ENCODE measurements at places on chromosomes 2 and 18. TPM values are rescaled to one million over a fixed set of nuclear protein-coding genes. Genes with fewer than 3 reads are reported as not detected.

IL1R1 gene
- total RNA-seq = 2.5 TPM

CGREF1 gene
- total RNA-seq = 0.72 TPM

SPP2 gene
- total RNA-seq = not detected

HOXD3 gene
- total RNA-seq = not detected

CNTNAP5 gene
- not detected for total RNA-seq

MAPK4 gene
- total RNA-seq = not detected

DNA sequence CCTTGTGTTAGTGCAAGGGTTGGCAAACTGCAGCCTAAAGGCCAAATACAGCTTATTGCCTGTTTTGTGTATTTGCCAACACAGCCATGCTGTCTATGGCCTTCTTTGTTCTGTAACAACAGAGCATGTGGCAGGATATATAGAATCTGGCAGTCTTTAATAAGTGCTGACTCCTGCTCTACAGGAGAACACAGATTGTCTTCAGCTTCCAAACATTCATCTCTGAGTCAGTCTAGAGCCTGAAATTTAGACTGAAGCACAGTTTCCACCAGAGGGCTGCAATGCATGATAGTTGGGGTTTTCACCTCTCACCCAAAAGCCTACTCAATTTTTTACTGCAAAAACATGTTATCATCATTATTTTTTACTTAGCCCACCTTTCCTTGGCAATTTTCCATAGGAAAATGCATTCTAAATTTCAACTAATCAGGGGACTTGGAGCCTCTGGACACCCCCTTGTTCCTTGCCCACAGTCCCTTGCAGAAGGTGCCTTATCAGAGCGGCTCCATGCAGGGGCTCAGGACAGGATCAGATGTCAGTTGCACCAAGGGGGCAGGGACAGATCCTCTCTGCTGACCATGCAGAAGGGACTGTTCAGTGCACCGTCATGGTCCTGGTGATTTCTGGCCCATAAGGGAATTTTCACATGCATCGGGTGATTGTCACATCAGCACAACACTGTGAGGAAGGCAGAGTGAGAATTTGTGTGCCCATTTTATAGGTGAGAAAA lies 12.4 kb downstream of the IL37 start:
- no peaks in the 10 kb centered on the region for H3K36me3 ChIP-seq
- no peak overlapping the region for H3K4me3 ChIP-seq
- peak; percentile 29 for DNase-seq
- H3K27me3 ChIP-seq = peaks cover 5% of the 10 kb centered on the region
- peaks cover 8% of the 10 kb centered on the region for H3K4me1 ChIP-seq
- H3K27ac ChIP-seq = no peak overlapping the region

GRCh38 chr2:241546771-241547498 lies 11.6 kb upstream of the BOK start:
- H3K4me1 ChIP-seq = peaks cover 53% of the 10 kb centered on the region
- H3K27me3 ChIP-seq = peaks cover 19% of the 10 kb centered on the region
- H3K4me3 ChIP-seq = no peak overlapping the region
- no peak overlapping the region for H3K27ac ChIP-seq
- DNase-seq = no peak

- H3K4me3 ChIP-seq = no peak overlapping the region
- H3K27me3 ChIP-seq = peaks cover 55% of the 10 kb centered on the region
- H3K4me1 ChIP-seq = no peaks in the 10 kb centered on the region
- no peaks in the 10 kb centered on the region for H3K36me3 ChIP-seq
- no peak overlapping the region for H3K27ac ChIP-seq
- no peak for DNase-seq
Measured at GRCh38 chr2:72127401-72128058, 20.1 kb downstream of the CYP26B1 start.

GRCh38 chr2:135744760-135745314 lies 3.2 kb downstream of the UBXN4 start:
- H3K27ac ChIP-seq = no peak overlapping the region
- H3K36me3 ChIP-seq = peaks cover 44% of the 10 kb centered on the region
- H3K27me3 ChIP-seq = no peaks in the 10 kb centered on the region
- H3K4me3 ChIP-seq = no peak overlapping the region
- peaks cover 10% of the 10 kb centered on the region for H3K4me1 ChIP-seq
- DNase-seq = peak; percentile 44

DNA sequence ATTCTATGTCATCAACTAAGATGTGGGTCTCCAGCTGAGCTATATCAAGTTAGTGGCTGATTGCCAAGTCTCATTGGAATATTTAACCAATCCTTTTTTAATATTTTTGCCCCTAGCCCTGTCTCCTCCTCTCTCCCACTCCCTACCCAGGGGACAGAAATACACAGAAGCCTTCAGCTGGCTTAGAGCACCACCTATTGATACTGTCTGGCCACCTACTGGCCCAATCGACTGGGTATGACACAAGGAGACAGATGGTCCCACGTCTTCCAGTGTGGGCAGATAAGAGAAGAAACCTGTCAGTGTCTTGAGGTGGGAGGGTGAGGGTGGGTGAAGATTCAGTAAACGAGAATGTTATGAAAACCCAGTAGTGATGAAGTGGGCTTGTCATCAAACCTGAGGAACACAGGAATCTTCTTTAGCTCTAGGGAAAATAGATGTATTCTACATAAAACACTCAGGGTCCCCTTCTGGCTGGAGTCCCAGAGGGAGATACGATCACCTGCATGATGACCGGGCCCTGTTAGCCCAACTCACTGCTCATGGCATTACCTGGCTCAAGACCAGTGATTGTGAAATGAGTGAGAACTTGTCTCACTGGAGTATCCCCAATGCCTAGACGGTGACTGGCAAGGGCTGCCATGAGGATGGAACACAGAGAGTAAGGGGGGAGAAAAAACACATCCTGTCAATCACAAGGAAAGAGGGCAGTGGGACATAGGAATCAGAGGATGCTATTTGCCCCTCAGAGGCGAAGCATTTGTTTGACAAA lies 26.7 kb downstream of the POLR1A start:
- no peak for DNase-seq
- H3K4me1 ChIP-seq = no peaks in the 10 kb centered on the region
- no peaks in the 10 kb centered on the region for H3K27me3 ChIP-seq
- peaks cover 96% of the 10 kb centered on the region for H3K36me3 ChIP-seq
- no peak overlapping the region for H3K27ac ChIP-seq

- no peaks in the 10 kb centered on the region for H3K4me1 ChIP-seq
- peak overlapping the region; percentile 25 for H3K4me3 ChIP-seq
- DNase-seq = no peak
Measured at GRCh38 chr2:78546843-78547242, 478.7 kb upstream of the REG3G start.

DNA sequence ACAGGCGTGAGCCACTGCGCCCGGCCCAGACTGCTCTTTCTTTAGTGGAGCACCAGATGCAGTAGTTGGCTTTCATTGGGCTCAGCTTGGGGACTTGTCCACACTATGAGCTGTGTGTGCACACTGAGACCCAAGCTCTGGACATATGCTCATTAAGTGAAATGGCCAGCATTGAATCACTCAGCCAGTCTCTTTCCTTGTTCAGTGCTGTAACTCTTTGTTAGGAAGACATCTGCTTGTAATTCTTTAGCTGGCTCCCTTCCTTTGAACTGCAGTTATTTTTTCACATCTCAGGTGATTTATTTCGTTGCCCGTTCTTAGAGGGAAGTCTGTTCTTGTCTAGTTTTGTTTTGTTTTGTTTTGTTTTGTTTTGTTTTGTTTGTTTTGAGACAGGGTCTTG lies 70.5 kb downstream of the CAB39 start:
- H3K27me3 ChIP-seq = no peaks in the 10 kb centered on the region
- peaks cover 80% of the 10 kb centered on the region for H3K36me3 ChIP-seq
- H3K4me1 ChIP-seq = no peaks in the 10 kb centered on the region
- DNase-seq = no peak
- no peak overlapping the region for H3K4me3 ChIP-seq

DNA sequence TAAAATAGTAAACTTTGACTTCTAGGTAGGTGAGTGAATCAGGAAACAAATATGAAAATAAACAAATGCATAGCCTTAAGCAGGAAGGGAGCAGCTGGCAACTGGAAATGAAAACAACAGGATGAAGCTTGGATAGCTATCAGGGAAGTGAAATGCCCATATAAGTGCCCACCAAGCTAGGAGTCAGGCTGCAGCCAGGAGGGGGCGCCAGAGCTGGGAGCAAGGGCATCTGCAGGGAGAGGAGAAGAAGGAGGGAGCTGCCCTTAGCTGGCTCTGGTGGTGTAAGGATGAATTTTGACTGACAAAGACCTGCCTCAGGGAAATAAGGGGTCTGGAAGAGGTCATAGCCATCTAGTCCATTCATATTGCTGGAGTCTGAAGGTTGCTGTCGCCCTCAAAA lies 298.3 kb downstream of the TDRD15 start:
- H3K27me3 ChIP-seq = no peaks in the 10 kb centered on the region
- H3K36me3 ChIP-seq = no peaks in the 10 kb centered on the region
- H3K4me3 ChIP-seq = no peak overlapping the region
- no peaks in the 10 kb centered on the region for H3K4me1 ChIP-seq
- DNase-seq = peak; percentile 24

DNA sequence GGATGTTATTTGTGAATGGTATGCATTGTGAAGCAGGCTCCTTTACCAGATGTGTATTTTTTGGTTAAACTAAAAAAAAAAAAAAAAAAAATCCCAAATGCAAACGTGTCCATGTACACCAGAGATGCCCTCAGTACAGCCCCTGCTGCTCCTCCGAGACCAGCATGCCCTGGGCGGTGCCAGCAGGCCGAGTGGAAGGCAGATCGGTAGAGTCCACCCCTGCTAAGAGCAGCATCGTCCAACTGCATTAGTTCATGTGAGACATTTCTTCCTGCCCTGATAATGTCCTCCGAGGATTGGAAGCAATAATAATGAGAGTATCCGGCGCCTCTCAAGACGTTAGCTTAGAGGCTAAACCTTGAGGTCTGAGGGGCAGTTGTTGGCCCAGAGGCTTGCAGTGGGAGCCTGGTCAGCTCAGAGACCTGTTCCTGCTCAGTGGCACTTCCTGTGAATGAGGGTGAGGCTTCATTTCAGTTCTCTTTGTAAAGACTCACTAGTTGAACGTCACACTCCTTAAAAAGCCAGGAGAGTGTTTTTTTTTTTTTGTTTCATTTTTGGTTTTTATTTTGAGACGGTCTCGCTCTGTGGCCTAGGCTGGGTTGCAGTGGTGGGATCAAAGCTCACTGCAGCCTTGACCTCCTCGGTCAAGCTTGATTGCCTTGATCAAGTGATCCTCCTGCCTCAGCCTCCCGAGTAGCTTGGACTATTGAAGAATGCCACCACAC lies 5.6 kb downstream of the SLC66A3 start:
- peaks cover 4% of the 10 kb centered on the region for H3K4me1 ChIP-seq
- no peaks in the 10 kb centered on the region for H3K36me3 ChIP-seq
- no peak for DNase-seq
- no peak overlapping the region for H3K4me3 ChIP-seq
- H3K27me3 ChIP-seq = no peaks in the 10 kb centered on the region
- no peak overlapping the region for H3K27ac ChIP-seq

DNA sequence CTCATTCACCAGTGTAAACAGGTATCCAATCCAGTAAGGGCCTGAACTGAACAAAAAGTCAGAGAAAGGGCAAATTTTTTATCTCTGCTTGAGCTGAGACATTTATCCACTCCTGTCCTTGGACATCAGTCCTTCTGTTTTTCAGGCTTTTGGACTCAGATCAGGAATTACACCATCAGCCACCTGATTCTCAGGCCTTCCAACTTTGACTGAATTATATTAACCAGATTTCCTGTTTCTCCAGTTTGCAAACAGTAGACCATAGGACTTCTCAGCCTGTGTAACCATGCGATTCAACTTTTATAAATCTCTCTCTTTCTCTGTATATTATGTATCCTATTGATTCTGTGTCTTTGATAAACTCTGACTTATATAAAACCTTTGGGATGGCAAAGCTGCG lies 289.3 kb upstream of the CDH2 start:
- H3K36me3 ChIP-seq = no peaks in the 10 kb centered on the region
- no peak overlapping the region for H3K27ac ChIP-seq
- no peaks in the 10 kb centered on the region for H3K27me3 ChIP-seq
- no peaks in the 10 kb centered on the region for H3K4me1 ChIP-seq

DNA sequence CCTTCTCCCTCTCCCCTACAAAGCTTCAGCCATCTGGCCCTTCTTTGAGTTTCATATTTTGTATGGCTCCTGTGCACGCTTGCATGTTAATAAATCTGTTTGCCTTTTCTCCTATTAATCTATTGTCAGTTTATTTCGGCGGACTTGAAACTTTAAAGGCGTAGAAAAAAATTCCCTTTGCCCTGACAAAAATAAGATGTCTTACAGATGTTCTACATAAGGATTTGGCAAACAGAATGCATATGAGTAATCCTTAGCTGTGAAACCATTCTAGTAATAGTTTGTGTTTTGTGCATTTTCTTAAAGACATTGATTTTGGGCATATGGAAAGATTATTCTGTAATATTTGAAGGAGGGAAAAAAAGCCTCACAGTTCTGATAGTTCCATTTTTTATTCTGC lies 15.0 kb upstream of the BMPR2 start:
- H3K4me3 ChIP-seq = no peak overlapping the region
- no peaks in the 10 kb centered on the region for H3K27me3 ChIP-seq
- no peaks in the 10 kb centered on the region for H3K36me3 ChIP-seq
- no peak for DNase-seq
- no peak overlapping the region for H3K27ac ChIP-seq
- no peaks in the 10 kb centered on the region for H3K4me1 ChIP-seq

GRCh38 chr2:176535467-176536113 lies 266.3 kb downstream of the MTX2 start:
- no peak for DNase-seq
- H3K36me3 ChIP-seq = no peaks in the 10 kb centered on the region
- no peaks in the 10 kb centered on the region for H3K4me1 ChIP-seq
- H3K27me3 ChIP-seq = peaks cover 9% of the 10 kb centered on the region
- H3K27ac ChIP-seq = no peak overlapping the region

- no peak overlapping the region for H3K27ac ChIP-seq
- no peaks in the 10 kb centered on the region for H3K4me1 ChIP-seq
- H3K4me3 ChIP-seq = no peak overlapping the region
- no peaks in the 10 kb centered on the region for H3K36me3 ChIP-seq
Measured at GRCh38 chr18:67586101-67586500, 69.6 kb upstream of the DSEL start.

GRCh38 chr18:21706386-21706865 lies 1.9 kb upstream of the ABHD3 start:
- H3K4me3 ChIP-seq = no peak overlapping the region
- no peaks in the 10 kb centered on the region for H3K27me3 ChIP-seq
- no peak for DNase-seq
- no peak overlapping the region for H3K27ac ChIP-seq
- peaks cover 14% of the 10 kb centered on the region for H3K36me3 ChIP-seq
- H3K4me1 ChIP-seq = peaks cover 5% of the 10 kb centered on the region

- H3K36me3 ChIP-seq = no peaks in the 10 kb centered on the region
- H3K27me3 ChIP-seq = no peaks in the 10 kb centered on the region
- peaks cover 29% of the 10 kb centered on the region for H3K4me1 ChIP-seq
- no peak overlapping the region for H3K4me3 ChIP-seq
- peak; percentile 43 for DNase-seq
Measured at GRCh38 chr2:54081574-54081973, 33.8 kb upstream of the ACYP2 start.

DNA sequence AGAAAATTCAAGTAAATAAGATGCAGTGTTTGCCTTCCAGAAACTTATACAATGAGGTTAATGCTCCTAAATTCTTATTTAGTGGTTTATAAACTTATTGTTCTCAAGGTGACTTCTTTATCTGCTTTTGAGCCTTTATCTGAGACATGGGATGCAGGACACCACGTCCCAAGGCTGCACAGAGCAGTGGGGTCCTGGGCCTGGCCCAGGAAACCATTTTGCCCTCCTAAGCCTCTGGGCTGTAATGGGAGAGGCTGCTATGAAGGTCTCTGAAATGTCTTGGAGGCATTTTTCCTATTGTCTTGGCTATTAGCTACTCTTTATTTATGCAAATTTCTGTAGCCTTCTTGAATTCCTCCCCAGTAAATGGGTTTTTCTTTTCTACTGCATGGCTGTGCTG lies 652.6 kb upstream of the SETBP1 start:
- no peak overlapping the region for H3K4me3 ChIP-seq
- H3K27ac ChIP-seq = no peak overlapping the region
- H3K27me3 ChIP-seq = no peaks in the 10 kb centered on the region
- H3K4me1 ChIP-seq = no peaks in the 10 kb centered on the region
- DNase-seq = no peak

Data from K562 (cell line).